Stimulated activated CD4-positive, alpha-beta T cell treated with anti-CD3 and anti-CD28 coated beads, Interleukin-4, amount 100 ng/mL, for 48 hours (primary cell): ENCODE measurements at places on chromosomes 5 and 9.
A peak's percentile ranks its signal among the peaks of the same experiment; 100 is the strongest.

- no peak for DNase-seq
These were observed 1.4 kb downstream of the FAM169A start for GRCh38 chr5:74864823-74865222.

DNA sequence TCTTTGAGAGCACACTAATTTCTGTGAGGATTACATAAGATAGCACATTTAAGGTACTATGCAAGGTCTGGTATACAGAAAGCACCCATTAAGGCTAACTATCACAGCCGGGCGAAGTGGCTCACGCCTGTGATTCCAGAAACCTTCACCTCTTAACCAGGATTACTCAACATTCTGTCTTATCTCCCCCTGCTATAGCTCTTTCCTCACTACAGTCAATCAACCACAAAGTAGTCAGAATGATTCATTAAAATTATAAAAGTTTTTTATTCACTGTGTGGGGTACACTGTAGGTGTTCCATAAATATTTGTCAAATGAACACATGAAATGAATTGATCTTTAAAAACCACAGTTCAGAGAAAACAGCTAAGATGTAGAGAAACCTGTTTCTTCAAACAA lies 48.7 kb downstream of the CHD1 start:
- no peak for DNase-seq

DNA sequence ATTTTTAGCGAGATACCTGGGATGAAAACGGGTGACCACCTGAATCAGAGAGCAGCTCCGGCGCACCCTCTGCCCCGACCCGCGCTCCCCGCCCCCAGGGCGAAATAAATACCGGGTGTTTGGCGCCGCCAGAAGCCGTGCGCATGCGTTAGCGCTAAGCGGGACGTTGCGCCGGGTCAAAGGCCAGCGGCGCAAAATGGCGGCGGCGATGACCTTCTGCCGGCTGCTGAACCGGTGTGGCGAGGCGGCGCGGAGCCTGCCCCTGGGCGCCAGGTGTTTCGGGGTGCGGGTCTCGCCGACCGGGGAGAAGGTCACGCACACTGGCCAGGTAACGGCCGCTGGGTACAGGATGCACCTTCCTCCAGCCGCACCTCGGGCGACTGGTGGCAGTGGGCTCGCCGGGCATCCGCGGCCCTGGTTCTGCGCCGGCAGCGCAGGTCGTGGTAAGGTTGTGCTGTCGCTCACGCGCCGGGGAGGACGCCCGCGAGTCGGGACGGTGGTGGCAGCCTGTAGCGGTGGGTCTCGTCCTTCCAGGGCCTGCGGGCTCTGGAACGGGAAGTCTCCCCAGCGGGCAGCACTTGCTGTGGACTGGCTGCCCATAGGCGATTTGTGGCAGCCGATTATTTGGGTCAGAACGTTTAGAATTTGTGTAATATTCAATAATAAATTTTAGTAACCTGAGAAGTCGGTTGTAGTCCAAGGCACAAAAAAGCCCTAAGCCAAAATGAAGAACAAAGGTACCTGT lies at the start of gene NDUFS6:
NDUFS6 (plus strand) TSS at position 186 of the 745 bp plus-strand sequence; CDS start at position 197, 11 bp downstream.
- peak; percentile 78 for DNase-seq

GRCh38 chr5:137399911-137400310 lies 99.2 kb downstream of the SPOCK1 start:
- no peak for DNase-seq

GRCh38 chr9:20355022-20355421 lies 267.3 kb downstream of the MLLT3 start:
- DNase-seq = no peak
